Stimulated activated CD8-positive, alpha-beta memory T cell treated with anti-CD3 and anti-CD28 coated beads, Interleukin-7, amount 100 ng/mL, for 1 hour (primary cell): ENCODE measurements at places on chromosomes 4 and X.

GRCh38 chr4:43277003-43277402 is 384.5 kb downstream of the GRXCR1 start:
- no peak for DNase-seq

GRCh38 chrX:68183612-68184214 is 249.6 kb downstream of the OPHN1 start:
- no peak for DNase-seq

GRCh38 chr4:159382856-159383561 is 280.1 kb downstream of the RAPGEF2 start:
- no peak for DNase-seq

DNA sequence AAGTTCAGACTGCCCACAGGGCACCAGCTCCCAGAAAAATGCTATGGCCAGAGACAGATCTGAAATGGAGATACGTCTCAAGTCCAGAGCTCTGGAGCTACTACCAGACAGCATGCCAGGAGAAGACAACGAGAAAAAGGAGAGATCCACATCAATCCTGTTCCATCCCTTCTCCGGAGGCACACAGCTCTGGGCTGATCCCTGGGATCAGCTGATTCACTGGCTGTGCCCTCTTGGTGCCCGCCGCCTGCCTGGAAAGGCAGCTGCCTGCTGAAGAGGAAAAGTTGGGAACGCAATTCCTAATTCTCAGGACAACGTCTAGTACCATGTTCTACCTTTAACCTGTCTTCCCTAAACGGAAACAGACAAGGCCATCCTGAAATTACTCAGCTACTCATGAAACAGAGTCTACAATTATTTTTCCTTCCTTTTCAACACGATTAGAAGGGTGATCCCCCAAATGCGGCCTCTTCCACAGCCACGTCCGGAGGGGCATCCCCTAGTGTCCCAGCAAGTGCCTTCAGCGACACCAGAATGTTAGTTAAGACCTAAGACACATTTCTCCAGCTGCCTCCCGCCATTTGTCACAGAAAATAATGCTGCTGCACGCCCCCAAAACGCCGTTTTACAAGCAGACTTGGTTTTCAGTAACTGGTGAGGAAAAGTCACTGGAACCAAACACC is 2.4 kb downstream of the ZFYVE28 start:
- no peak for DNase-seq
